ENCODE measurements at places on chromosomes 2 and 18.

DNA sequence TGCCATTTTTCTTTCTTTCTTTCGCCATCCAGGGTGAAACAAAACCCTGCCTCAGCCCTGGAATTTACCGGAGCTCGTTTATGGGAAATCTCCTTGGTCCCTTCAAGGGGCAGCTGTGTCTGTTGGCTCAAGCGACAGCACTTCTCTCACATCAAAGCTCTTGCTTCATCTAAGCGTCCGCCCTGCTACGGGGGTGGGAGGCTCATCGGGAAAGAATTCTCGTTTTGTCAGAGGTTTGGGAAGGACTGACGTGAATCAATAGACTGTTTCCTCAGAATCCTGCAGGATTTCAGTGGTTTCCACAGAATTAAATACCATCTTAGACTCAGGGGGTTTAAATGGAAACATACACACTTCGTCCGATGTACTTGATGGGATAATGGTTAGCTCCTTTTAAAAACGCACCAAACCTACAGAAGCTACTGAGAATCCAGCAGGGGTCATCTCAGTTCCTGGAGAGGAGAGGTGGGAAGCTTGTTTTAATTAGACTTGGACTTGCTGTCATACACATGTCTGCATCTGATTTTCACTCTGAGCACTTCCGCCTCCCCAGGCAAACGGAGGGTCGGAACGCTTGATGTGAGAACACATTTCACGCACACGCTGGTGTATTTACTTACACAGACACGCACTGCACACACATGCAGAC lies 91.6 kb downstream of the ASB1 start:
- no peak for DNase-seq

DNA sequence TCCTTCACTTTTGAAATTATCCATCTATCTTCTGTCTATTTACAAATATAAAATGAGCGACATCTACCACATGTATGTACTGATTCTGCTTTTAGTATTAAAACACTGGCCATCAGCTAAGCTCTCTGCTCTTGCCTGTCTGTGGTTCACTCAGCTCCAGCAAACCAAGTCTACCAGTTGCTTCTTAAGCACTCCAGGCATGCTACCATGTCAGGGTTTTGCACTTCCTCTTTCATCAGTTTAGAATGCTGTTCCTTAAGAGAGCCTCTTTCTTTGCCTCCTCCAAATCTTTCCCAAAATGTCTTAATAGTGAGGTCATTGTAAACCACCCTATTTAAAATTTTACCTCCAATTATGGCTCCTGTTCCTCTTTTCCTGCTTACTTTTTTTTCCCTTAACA lies 59.5 kb downstream of the SCN3A start:
- peak; percentile 30 for DNase-seq

DNA sequence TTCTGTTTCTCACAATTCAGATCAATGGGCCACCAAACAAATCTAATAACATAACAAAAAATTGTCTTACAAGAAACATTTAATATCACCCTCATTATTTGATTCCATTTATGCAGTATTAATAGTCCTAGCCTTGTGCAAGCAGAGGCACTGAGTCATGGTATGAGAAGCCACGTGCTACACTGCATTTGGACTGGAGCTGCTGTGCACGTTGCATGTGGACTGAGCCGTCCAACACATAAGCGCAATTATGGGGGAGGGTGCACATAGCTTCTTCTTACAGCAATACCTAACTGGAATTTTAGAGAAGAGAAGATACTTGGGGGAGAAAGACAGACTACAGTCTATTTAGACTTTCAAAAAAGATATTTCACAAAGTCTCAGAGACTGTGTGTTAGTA lies 329.6 kb upstream of the ID2 start:
- DNase-seq: peak; percentile 59

GRCh38 chr2:69159986-69160385 lies 147.0 kb downstream of the ANTXR1 start:
- DNase-seq: no peak

- DNase-seq: peak; percentile 5
Observed at GRCh38 chr2:49619804-49620203, 465.5 kb upstream of the FSHR start.

DNA sequence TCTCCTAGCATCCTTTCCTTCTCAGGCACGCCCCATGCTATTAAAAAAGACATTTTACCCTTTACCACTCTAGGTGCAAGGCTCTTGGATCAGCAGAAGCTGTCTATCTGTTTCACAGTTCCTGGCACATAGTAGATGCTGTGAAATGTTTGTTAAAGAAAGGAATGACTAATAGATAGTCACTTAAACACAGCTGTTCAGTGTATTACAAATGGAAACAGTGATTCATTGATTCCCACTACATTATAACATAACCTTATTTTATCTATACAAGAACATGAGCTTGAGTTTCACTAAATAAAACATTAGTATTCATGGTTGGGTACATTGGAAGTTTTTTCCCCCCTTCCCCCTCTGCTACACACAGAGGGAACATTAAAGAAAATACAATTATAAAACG lies 142.1 kb downstream of the ASXL3 start:
- DNase-seq: no peak

DNA sequence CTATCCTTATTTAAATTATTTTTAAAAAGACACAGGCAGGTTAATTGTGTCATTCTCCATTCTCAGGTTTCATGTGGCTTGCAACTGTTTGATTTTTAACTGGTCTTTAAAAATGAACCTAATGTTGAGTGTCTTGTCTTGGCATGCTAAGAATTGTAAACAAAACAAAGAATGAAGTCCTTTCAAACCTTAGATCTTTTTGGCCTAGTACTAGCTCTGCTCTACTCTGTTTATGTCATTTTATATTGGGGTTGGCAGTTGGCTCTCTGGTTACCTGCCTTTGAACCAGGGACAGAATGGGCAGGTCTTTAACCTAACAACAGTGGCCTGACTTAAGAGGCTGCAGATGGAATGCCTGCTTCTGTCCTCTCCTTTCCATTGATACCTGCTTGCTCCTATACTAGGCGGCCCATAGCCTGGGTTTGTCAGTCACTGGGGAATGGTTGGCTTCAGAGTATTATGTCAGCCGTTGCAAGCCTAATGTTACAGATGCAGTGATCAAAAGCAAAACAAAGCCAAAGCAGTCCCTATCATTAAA lies 85.5 kb downstream of the MTA3 start:
- DNase-seq: no peak

GRCh38 chr2:1811258-1811970 lies 67.1 kb upstream of the PXDN start:
- DNase-seq: no peak

DNA sequence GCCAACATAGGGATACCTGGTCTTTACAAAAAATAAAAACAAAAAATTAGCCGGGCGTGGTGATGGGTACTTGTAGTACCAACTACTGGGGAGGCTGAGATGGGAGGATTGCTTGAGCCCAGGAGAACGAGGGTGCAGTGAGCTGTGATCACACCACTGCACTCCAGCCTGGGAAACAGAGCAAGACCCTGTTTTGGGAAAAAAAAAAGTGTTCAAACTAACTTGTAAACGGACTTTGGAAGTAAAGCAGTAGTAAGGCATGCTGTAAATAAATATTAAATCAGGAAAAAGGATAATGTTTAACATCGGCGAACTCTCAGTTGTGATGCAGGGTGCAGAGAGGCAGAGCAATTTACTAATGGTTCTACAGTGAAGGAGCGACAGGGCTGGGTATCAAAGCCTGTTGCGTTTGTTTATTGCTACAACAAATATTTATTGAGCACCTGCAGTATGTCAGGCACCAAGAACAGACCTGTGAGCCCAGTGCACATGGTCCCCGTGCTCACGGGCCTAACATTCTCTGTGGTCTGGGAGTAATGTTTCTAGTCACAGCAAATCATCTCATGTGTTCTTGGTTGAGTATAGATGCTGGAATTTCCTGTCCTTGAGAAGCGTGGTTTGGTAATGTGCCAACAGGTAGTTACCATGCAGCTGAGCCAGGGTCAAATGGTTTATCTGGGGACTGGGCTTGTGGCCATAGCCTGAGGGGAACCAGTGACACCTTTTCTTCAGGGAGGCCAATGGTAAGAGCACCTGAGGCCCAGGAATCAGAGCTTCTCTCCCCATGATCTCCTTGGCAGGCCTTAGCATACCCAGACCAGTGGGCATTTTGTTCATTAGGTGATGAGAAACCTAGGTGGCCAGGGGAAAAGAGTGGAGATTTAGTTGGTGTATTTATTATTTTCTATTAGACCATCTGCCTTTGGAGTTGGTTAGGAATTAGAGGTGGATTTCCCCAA lies 27.9 kb upstream of the GREB1 start:
- DNase-seq: no peak

- DNase-seq: no peak
Observed at GRCh38 chr2:238158018-238158508, 707 bp upstream of the ERFE start.

- no peak for DNase-seq
Observed at GRCh38 chr2:32926708-32927084, 20.1 kb upstream of the LTBP1 start.

GRCh38 chr2:135790423-135790822 lies 46.6 kb downstream of the LCT start:
- DNase-seq: no peak

- no peak for DNase-seq
Observed at GRCh38 chr18:37447962-37448888, 117.4 kb downstream of the CELF4 start.

DNA sequence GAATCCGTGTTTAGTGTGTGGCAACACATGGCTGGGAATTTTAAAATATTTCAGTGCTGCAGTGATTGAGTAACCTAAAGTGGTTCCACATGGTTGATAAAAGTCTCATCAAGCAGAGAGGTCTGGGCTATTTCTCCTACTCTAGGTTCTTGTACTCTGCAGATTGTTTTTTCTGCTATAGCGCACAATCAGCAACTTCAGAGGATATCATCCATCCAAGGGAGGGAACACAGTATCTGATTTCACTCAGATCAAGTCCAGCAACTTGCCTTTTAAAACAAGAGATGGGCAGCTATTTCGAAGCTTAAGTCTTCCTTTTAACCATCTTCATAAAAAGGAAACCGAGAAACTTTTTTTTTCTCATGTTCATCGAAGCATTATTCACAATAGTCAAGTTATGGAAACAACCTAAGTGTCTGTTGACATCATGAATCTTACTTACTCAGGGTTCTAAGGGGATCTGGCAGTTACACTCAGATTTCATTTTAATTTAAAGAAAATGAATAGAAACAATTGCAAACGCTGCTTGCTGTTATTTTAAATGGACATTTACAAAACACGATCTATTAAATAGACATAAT lies 172.7 kb upstream of the TRIB2 start:
- DNase-seq: no peak

DNA sequence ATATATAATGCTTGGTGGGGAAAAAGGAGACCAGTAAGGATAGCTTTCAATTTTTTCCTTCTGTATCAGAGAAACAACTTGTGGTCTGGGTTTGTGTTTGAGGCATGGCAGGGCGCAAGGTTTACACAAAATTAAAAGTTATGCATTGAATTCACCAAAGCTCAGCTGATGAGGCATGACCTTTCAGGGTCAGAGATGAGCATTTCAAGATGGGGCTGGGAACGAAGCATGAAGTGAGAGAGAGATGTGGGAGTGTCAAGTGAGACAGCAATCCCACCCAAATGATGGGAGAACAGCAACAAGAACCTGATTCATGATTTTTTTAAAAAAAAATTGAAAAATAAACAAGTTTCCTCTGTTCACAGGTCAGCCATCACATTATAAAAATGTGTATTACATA lies 4.9 kb downstream of the GPR55 start:
- DNase-seq: no peak

DNA sequence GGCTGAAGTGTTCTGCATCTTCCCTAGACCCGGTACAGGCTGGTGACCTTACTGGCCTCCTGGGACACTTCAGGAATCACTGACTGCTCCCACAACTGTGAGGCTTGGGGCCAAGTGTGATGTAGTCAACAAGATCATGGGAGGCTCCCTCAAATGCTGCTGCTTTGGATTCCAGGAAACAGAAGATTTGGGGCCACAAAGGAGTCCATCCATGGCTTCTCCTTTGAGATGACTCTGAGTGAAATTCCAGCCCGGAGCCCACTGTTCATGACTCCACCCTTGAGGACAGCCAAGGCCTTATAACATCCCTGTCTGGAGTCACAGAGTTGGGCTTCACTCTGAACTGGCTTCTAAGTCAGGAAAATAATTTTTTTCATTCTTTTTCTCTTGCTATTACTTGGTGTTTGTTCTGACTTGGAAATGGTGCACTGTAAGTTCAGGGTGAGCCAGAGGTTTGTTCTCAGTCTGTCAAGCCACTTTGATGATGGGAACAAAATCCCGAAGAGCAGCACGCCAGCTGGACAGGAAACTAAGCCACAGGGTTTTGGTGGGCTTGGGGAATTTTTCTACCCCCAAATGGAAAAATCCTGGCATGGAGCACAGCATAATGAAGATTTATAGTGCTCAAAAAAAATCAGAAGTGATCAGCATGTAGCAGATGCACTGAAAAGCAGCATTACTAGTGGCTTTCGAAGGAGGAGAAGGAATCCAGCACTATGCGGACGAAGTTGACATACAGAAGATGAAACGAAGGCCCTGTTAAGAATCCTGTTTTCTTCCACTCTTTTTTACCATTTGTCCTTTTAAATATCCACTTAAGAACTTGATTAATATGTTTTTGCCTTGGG lies 98.1 kb upstream of the ZFP36L2 start:
- no peak for DNase-seq

- DNase-seq: no peak
Observed at GRCh38 chr2:135825550-135826176, 11.3 kb downstream of the LCT start.

- DNase-seq: peak; percentile 28
Observed at GRCh38 chr2:240387669-240388358, 47.6 kb upstream of the GPC1 start.

DNA sequence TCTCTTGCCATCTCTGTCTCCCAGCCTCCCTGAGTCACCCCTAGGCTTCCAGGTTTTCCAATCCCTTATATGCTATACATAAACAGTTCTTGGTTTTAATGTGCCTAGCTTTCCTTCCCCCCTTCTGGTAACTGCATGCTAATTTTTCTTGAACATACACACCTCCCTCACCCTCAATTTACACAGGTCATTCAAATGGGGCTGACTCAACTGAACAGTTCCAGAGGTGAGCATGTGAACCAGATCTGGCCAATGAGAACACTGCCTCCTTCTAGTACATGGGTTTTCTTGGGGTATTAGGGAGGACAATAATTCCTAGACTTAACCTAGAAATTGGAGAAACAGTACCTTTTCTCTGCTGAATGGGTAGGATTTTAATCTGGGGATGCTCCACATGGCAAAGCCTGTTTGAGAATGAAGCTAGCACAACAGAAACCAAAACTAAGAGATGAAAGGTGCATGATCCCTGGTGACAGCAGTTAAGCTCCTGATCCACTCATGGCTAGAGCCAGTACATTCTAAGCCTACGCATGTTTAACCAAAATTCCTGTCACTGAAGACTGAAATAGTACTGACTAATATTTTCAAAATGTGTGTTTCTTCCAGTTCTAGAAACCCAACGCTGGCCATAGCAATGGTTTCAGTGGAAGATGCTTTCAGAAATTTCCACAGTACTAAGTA lies 11.8 kb downstream of the SLC25A12 start:
- no peak for DNase-seq

DNA sequence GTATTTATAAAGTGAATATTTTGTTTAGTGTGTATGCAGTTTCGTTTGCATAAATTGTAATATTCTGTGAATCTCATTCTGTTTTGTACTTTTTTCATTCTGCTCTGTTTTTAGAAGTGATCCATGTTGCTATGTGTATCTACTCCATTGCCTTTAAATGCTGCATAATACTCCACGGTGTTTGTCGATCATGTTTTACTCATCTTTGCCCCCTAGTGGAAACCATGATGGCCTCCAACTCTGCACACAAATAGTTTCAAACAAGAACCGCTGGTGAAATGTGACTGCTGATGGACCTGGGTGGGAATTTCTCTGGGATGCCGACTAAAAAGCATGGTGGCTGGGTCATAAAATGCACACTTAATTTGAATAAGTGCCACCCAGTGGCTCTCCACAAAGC lies 32.0 kb upstream of the SKOR2 start:
- DNase-seq: peak; percentile 47

- DNase-seq: no peak
Observed at GRCh38 chr2:134233728-134234136, 20.1 kb upstream of the MGAT5 start.
